ENCODE measurements at places on chromosomes 1 and 21.
A peak's percentile ranks its signal among the peaks of the same experiment; 100 is the strongest.

GRCh38 chr1:246801241-246802020 lies 77.2 kb downstream of the SCCPDH start:
- DNase-seq, result no peak

DNA sequence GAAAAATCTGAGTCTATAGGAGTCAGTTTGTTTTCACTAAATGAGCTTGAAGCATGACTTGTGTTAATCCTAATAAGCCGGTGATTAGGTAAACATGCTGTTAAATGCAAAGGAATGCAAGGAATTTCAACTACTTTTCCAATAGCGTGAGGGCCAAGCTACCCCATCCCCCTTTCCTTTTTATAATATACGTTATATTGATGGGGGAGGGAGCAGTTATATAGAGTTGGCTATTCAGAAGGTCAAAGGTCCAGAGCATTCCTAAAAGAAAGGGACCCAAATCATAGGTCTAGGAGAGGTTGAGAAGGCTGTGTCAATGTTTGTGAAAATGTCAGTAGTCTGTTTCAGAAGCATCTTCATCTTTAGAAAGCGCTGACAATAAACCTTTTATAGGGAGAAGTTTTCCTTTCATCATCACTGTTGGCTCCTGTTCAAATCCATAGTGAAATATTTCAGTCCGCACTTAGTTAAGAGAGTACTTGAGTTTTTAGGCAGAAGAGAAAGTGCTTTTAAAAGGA lies 3.8 kb downstream of the CCN1 start:
- no peak for DNase-seq

GRCh38 chr21:29177800-29178199 lies 47.4 kb downstream of the MAP3K7CL start:
- no peak for DNase-seq

- DNase-seq, result no peak
Measured at GRCh38 chr1:109927911-109928321, 17.3 kb downstream of the CSF1 start.

DNA sequence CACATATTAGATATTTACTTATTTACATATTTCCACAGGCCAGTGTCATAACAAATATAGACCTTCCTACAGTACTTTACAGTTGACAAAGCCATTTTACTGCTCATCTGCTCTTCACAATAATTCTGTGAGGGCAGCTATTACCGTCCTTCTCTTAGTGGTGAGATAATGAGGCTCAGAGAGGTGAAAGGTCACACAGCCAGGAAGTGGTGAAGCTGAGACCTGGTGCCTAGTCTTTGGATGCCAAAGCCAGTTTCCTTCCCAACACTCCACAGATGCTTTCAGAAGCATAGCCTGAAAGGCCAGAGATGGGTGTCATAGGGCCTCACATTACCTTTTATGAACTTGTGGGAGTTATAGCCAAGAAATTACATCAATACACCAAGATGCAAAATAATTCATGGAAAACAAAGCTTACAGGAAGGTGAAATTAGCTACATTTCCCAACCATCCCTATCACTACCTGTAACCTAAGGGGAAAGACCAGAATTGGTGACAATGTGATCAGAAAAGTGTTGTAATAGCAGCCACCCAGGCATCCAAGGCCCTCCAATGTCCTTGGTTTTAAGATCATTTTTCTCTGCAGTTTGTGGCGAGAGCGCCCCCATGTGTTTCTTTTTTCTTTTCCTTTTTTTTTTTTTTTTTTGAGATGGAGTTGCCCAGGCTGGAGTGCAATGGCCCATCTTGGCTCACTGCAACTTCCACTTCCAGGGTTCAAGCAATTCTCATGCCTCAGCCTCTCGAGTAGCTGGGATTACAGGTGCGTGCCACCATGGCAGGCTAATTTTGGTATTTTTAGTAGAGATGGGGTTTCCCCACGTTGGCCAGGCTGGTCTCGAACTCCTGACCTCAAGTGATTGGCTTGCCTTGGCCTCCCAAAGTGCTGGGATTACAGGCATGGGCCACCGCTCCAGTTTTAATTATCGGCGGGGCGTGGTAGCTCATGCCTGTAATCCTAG lies 26.5 kb upstream of the RPL11 start:
- DNase-seq, result no peak

- DNase-seq, result no peak
Measured at GRCh38 chr1:156655151-156655903, 13.4 kb downstream of the BCAN start.

GRCh38 chr21:38729754-38730379 lies 75.9 kb upstream of the ETS2 start:
- no peak for DNase-seq

- no peak for DNase-seq
Measured at GRCh38 chr1:55010887-55011217, 12.1 kb downstream of the BSND start.

DNA sequence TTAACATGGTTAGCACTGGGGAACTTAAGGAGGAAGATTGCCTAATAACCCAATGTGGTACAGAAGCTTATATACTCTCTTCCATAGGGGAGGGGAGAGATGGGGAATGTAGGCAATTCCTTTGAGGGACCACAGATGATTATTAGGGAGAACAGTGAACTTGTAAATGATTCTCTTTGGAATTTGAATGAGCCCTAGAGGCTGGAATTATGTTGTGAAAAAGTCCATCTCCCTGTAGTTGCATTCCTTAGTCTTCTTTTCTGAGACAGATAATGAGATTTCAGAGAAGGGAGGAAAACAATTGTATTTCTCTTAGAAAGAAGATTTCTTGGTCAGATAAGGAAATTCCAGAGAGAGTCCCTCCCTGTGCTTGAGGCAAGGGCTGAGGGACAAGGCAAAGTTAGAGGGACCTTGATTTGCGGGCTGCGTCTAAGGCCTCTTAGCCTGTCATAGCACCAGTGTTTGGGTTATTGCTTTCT lies 89.0 kb upstream of the HMCN1 start:
- no peak for DNase-seq

- peak; percentile 77 for DNase-seq
Measured at GRCh38 chr1:2189459-2190425, 4.8 kb downstream of the FAAP20 start.

GRCh38 chr1:228898582-228898992 lies 163.3 kb downstream of the RHOU start:
- no peak for DNase-seq

DNA sequence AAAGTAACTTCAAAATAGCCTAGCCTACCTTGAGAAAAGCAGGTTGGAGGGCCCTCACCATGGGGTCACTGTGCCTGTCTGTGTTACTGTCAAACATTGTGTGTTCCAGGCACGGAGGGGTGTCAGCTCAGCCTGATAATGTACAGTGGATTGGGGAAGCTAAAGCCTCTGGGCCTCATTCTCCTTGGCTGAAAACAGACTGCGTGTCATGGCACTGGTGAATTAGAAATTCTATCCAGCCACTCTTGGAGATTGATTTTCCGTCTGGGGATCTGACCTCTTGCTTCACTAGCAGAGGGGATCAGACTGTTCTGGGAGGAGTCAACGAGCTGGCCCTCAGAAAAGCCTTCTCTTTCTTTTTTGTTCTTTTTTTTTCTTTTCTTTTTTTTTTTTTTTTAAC lies 123.5 kb upstream of the HOOK1 start:
- DNase-seq, result no peak

DNA sequence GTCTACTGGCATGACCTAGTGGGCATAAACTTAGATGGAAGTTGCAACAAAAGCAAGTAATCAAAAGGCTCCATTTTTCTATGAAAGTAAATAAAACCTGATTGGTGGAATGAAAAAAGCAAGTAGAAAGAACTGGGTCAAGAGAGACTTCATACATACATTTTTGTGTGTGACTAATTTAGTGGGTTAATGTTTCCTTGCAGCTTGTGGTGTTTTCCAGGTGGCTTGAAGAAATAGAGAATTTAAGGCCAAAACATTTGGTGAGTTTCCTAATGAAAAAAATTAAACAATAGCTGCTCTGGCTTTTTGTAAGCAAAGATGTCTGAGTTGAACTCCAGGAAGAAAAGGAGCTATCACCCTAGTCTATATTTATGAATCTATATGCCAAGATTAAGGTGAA lies 71.0 kb downstream of the ZC3H11B start:
- DNase-seq, result no peak

DNA sequence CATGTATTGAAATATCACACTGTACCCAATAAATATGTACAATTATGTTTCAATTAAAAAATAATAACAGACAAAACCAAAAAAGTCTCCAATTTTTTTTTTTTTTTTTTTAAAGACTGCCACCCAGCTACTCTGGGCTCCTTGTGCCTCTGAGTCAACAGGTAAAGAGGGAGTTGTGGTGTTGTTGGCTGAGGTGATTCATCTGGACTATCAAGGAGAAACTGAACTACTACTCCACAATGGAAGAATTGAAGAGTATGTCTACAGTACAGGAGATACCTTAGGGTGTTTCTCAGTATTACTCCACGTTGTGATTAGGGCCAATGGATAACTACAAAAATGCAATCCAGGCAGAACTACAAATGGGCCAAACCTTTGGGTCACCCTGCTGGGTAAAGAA lies 67.9 kb downstream of the SCMH1 start:
- no peak for DNase-seq

GRCh38 chr1:184854496-184855140 lies 100.0 kb upstream of the EDEM3 start:
- DNase-seq, result no peak

DNA sequence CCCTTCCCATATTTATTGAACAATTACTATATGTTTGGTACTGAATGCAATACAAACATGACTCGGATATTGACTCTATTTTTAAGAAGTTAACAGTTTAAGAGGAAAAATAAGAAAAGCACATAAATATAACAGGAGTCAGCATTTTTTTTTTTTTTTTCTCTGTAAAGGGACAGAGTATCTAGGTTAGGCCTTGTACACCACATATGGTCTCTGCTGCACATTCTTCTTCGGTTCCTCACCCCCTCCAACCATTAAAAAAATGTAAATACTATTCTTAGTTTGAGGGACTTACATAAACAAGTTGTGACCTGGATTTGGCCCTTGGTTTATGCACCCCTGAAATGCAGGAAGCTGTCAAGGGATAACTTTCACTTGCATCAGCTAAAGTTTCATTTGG lies 40.4 kb downstream of the PHC2 start:
- DNase-seq, result no peak

GRCh38 chr1:247114351-247115140 lies 10.4 kb upstream of the ZNF669 start:
- no peak for DNase-seq

DNA sequence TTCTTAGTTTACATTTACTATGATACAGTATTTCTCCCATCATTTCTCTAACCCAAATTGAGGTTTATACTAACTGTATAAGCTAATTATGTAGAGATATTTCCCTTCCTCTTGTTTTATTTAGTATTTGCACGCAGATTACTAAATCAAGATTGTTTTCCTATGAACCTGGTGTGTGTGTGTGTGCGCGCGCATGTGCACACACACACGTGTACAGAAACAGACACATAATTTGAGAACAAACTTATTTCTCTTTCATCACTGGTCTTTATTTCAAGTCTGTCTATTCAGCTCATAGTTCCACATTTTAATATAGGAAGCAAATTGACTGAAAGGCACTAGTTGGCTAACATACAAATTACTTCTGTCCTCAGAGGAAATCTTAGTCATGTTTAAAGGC lies 19.7 kb upstream of the COL24A1 start:
- no peak for DNase-seq

- DNase-seq, result peak; percentile 13
Measured at GRCh38 chr1:1677718-1678580, 14.6 kb downstream of the SLC35E2B start.

DNA sequence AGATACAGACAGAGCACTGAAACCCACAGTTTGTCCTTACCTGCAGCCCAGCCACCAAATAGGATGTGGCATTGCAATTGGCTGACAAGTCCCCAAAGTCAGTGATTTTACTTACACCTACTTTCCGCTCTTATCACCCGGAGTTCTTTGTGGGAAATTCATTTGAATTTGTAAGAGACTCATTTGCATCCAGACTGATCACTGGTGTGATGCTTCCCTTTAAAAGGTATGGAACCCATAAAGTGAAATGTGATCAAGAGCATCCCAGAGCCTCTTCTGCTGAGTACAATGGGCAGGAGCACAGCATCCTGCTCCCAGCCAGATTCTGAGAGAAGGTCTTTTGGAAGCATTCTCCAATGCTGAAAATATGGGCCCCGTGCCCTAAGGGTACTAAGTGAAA lies 161.4 kb downstream of the DAB1 start:
- DNase-seq, result no peak

- DNase-seq, result no peak
Measured at GRCh38 chr1:35881850-35882273, 1.1 kb upstream of the AGO1 start.

GRCh38 chr1:222680080-222680479 lies 32.2 kb downstream of the AIDA start:
- DNase-seq, result no peak

DNA sequence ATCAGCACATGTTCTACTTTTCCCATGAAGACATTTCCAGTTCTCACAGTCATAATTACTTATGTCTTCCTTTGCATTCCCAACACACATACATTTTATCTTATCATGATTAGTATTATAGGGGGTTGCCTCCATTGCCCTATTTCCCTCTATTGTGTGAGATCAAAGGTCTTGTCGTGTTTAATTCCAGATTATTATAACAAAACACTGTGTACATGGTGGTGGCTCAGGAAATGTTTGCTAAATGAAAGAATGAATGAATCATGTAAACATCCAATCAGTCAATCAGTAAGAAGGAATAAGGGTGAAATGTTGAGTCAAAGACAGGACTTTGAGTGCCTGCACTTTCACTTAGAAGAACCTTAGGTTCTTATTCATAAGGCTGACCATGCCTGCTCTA lies 376.0 kb downstream of the SMYD3 start:
- no peak for DNase-seq

- no peak for DNase-seq
Measured at GRCh38 chr1:198001776-198002408, 84.7 kb downstream of the LHX9 start.

GRCh38 chr1:60921175-60921574 lies 161.2 kb upstream of the NFIA start:
- no peak for DNase-seq

DNA sequence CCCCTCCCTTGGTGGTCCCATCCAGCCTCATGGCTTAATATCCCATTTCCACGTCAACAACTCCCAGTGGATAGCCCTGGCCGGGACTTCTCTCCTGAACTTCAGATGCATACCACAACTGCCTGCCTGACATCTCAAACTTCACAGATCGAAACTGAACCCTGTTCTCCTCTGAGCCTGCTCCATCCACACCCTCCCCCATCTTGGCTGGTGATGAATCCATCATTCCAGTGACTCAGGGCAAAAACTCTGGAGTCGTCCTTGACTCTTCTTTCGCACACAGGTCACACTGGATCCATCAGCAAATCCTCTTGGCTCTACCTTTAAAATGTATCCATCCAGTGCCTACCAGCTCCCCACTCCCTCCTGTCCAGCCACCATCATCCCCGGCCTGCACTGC lies 3.9 kb downstream of the TAS1R2 start:
- DNase-seq, result no peak

GRCh38 chr1:118158924-118159323 lies 26.1 kb downstream of the SPAG17 start:
- no peak for DNase-seq

DNA sequence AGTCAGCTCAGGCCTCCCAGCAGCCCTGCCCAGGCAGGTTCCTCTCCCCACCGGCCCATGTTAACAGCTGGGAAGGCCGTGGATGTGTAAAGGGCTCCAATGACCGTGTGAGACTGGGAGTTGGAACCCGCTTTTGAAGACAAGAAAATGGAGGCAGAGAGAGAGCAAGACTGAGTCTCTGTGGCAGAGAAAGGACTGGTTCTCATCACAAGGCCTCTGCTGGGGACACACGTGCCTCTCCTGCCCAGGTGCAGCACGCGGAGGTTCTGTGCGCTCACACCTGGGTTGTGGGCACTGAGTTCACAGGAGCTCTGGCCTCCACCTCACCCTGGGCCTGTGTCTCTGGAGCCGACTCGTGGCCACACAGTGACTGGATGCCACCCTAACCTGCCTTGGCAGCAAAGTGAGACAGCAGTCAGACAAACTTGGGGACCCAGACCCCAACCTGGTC lies 27.0 kb downstream of the RUNX3 start:
- DNase-seq, result no peak
